ENCODE measurements at places on chromosomes 3 and 15. TPM values are rescaled to one million over a fixed set of nuclear protein-coding genes. Genes with fewer than 3 reads are reported as not detected.

CPEB1 gene
- total RNA-seq: not detected

ZNF660 gene
- total RNA-seq: 2.1 TPM

RAD51 gene
- total RNA-seq: 2.3 TPM

- no peak for DNase-seq
Observed at GRCh38 chr3:169203631-169204550, 459.6 kb downstream of the MECOM start.

ABI3BP gene
- 19.8 TPM for total RNA-seq

DNA sequence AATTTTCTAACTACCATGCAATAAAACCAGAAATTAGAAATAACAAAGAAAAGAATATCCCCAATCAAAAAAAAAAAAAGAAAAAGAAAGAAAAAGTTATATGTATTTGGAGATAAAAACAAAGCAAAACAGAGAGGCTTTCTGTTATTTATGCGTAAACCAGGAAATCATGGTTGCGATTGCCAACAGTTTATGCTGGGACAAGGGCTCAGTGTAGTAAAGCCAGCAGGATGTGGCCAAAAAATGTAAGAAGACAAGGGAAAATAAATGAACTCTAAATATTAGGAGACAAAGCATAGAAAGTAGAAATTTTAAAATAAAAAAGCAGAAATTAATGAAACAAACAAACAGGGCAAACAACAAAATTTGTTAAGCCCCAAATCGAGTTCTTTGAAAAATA lies 27.2 kb upstream of the GOLGA8J start:
- DNase-seq: no peak

MYLK gene
- 7.6 TPM for total RNA-seq

GRCh38 chr15:49383266-49383665 lies 39.8 kb upstream of the FGF7 start:
- DNase-seq: no peak

GRCh38 chr15:72078887-72079286 lies 39.1 kb downstream of the MYO9A start:
- no peak for DNase-seq

MAP6D1 gene
- 0.99 TPM for total RNA-seq

DNA sequence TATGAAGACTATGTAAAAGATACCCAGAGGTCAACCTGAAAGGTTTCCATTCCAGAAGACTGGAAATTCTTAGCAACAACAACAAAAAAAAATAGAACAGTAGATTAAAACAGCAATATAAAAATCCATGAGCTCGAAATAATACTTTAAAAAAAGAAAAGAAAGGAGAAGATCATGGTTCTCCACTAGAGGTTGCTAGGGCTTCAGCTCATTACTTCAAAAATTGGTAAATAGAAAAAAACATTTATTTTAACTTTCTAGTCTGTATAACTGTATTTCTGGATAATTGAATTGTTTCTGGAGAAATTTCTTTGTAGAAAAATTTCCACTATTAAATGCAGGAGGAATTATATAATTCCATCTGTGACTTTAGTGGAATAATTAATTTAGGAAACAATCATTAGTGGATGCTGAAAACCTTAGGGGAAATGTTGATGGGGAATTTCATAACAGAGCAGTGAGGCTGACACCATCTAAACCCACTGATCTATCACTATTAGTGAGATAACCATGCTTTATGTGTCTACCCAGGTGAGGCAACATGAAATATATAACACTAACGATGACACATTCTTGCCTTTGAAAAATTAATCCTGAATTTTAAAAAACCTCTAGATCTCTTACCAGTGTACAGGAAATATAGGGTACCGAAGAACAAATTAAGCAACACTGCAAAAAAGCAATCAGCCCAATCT lies 62.5 kb upstream of the SNRK start:
- DNase-seq: no peak

SLC12A1 gene
- total RNA-seq: not detected

GRCh38 chr15:60583946-60584345 lies 105.0 kb upstream of the ICE2 start:
- DNase-seq: no peak

LRTM1 gene
- not detected for total RNA-seq

DNA sequence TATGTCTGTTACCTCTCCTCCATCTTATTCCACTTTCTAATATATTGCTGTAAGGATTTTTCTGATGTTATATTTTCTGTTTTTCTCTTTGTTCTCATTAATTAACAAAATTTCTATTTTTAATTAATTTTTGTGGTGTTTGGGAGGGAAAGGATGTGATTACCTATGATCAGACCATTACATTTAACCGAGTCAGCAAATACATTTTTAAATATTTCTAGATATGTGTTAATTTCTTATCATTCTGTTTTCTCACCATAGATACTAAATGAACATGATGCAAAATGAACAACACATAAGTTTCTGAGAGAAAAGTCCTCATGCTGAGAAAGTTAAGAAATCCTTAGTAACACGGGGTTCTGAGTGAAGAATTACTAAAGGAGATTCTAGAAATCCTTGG lies 80.6 kb upstream of the P2RY1 start:
- DNase-seq: no peak

DNA sequence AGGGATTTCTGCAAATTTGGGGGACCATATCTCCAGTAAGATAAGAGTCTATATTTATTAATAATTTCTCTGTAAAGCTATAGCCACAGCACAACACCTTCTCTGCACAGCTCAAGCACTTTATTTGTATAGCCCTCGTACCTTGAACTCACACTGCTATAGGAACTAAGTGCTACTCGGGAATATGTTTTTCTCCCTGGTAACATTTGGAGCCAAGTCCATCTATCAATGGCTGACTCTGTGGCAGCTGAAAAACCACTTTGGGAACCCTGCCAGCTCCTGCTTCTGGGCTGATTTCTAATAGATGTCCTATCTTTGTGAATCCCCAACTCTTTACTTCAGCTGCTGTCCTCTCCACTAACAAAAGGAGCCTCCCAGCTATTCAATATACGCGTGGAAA lies 298.5 kb downstream of the GBE1 start:
- no peak for DNase-seq

DNA sequence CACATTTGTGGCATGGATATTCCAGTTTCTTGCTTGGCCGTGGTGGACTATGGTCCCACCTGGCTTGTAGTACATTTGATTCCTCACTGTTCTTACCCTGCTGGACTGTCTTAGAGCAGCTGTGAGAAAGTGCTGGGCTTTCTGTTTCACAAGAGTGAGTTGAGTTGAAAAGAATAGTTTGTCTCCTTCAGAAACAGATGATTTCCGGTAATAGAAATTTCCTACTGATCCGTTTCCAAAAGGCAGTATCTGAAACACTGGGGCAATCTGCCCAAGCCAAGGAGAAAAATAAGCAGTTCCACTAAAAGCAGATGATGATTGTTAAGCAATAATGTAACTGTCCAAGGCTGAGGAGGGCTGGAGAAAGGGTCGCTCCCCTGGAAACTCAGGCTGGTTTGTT lies 96.0 kb downstream of the SUCLG2 start:
- DNase-seq: no peak

DNA sequence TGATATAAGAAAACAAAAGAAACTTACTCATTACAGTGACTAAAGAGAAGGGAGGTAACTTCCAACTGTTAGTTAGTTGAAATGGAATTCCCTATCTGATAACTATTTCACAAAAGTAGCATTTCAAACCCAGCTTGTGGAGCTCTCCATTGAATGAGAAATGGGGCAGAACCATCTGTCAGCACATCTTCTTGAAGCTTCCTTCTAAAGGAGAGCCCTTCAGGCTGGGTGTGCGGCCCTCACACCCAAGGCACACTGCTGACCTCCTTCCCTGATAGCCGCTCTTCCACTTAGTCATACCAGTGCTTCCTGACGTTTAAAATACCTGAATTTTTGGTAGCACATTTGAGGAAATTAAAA lies 28.1 kb upstream of the VEPH1 start:
- DNase-seq: no peak

SLC51A gene
- 0.26 TPM for total RNA-seq

- DNase-seq: no peak
Observed at GRCh38 chr3:141793476-141794260, 30.5 kb downstream of the GRK7 start.

PLCH1 gene
- 5.2 TPM for total RNA-seq

KIF15 gene
- total RNA-seq: 0.78 TPM

DNA sequence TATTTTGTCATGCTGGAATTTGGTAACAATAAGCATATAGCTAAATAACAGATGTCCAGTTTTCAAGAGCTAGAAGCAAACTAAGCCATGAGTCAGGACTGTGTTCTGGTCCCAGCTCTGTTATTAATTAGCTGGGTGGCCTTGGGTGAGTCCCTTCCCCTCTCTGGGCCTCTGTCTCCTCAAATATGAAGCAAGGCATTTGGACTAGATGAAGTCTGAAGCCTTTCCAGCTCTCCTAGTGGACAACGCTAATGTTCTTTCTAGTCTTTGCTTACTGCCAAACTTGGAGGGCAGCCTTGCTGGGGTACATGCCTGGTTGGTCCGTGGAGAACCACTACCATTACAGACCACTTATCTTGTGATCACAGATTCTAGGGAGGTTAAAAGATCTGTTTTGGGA lies 127.6 kb downstream of the DUT start:
- DNase-seq: no peak

All from body of pancreas (tissue), 4 donors.